ENCODE measurements at places on chromosomes 11 and 22.

- peak; percentile 61 for DNase-seq
Observed at GRCh38 chr11:45405916-45406670, 120.0 kb upstream of the SYT13 start.

GRCh38 chr11:122618927-122619326 lies 36.6 kb upstream of the UBASH3B start:
- DNase-seq = no peak

DNA sequence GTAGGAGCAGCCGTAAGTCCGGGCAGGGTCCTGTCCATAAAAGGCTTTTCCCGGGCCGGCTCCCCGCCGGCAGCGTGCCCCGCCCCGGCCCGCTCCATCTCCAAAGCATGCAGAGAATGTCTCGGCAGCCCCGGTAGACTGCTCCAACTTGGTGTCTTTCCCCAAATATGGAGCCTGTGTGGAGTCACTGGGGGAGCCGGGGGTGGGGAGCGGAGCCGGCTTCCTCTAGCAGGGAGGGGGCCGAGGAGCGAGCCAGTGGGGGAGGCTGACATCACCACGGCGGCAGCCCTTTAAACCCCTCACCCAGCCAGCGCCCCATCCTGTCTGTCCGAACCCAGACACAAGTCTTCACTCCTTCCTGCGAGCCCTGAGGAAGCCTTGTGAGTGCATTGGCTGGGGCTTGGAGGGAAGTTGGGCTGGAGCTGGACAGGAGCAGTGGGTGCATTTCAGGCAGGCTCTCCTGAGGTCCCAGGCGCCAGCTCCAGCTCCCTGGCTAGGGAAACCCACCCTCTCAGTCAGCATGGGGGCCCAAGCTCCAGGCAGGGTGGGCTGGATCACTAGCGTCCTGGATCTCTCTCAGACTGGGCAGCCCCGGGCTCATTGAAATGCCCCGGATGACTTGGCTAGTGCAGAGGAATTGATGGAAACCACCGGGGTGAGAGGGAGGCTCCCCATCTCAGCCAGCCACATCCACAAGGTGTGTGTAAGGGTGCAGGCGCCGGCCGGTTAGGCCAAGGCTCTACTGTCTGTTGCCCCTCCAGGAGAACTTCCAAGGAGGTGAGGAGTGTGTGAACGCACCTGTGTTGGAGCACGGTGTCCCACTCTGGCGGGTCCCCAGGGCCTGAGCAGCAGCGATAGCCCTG lies at the start of gene TAGLN:
Gene TAGLN (plus strand): TSS at position 318 of the 863 bp plus-strand sequence. CDS start 3,644 bp downstream, outside the sequence.
- peak; percentile 95 for DNase-seq

DNA sequence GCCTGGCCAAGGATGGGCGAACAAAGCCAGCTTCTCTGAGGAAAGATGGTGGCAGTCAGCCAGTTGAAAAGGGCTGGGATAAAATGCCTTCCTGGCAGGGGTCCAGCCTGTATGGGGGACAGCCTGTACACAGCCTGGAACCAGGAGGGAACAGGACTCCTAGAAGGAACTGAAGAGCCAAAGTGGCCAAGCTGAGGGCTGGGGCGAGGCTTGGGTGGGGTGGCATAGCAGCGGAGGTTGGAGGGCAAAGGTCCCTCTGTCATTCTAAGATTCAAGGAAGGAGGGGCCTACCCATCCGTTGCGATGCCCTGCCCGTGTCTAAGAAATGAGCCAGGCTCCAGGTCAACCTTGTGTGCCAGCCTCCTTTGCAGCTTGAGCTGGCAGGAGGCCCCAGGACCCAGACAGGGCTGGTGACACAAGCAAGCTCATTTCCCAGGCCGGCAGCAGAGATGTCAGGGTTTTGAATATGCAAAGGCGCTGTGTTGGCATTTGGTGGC lies 22.6 kb downstream of the FADD start:
- no peak for DNase-seq

GRCh38 chr11:17418444-17419081 lies 30.1 kb upstream of the KCNJ11 start:
- no peak for DNase-seq

DNA sequence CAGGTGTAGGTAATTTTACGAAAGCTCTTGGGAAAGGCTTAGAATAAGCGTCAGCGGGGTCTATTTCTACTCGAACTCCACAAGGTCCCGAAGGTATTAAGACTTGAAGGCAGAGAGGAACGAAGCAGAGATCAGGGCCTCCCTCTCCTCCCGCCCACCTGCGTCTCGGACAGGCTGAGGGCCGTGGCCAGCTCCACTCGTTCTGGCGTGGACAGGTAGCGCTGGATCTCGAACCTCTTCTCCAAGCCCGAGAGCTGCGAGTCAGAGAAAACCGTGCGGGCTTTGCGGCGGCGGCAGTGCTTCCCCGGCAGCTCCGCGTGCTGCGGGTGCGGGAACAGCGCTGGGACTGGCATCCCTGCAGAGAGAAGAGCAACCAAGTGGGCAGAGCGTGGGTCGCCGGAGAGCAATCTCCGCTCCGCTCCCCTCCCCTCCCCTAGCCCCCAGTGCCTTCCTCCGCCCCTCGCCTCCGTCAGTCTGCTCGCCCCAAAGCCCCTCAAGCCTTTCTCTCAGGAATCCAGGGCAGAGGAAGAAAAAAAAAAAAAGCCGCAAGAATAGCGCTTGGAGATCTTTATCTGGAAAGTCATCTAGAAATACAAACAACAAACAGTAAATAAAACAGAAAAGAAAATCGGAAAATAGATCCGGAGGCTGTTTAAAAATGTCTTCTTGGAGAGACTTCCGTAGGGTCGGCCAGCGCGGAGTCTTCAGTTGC lies 2.4 kb downstream of the BSX start:
- DNase-seq = no peak

DNA sequence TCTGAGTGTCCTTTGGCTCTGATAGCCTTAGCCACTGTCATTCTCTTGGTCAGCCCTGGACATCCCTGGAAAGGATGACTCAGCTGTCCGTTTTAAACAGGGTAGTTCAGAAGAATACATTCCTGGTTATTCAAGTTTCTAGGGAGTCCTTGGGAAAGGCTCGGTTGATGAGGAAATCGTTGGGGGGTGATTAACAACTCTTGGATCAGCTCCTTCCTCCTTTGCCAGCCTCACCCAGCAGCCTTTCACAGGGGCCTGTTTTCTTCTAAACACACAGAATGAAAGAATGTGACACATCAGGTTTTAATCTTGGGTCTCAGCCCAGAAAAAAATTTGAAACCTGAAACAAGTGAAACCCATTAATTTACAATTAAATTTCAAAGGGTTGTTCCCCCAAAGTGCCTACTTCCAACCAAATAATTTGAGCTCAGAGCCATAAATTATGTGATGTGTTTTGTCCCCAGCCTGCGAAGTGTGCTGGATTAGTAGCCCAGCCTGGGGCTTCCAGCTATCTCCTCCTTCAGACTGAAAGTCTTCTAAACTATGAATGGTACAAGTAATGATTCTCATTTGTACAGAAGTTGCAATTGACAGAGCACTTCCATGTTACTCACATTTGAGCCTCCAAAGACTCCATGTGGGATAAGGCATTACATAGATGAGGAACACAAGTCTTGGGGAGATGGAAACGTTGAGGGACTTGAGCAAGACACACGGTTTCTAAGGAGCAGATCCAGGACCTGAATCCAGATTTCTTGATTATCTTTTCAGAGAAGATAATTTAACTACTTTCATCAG lies 19.3 kb upstream of the MRGPRX2 start:
- DNase-seq = peak; percentile 48

GRCh38 chr11:35978183-35978582 lies 34.3 kb downstream of the LDLRAD3 start:
- DNase-seq = no peak

DNA sequence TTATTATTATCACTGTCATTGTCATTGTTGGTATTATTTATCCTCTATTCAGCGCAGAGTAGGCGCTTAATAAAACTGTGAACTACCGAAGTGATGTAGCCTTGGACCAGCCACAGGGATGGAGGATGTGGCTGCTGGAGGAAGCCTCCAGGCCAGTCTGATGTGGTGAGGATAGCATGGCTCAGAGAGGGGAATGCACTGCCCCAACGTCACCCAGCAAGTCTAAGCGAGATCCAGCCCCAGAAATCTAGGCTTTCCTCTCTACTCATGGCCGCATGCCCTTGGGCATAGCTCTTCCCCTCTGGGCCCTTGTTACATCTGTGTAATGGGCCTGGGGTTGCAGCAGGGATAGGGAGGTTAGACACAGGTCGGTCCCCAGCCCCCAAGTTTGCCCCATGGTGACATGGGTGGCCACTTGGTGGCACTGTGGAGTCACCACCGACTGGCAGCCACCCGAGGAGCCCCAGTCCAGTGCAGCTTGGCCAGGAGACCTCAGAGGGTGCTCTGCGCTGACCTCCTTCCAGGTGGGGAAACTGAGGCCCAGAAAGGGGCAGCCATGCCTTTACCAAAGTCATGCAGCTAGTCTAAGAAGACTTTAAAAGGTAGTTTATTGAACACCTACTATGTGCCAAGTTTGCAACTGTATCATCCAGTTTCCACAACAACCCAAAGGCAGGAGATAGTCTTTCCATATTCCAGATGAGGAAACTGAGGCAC lies 395.7 kb downstream of the MN1 start:
- peak; percentile 60 for DNase-seq

GRCh38 chr22:35892192-35892591 lies 136.4 kb downstream of the RBFOX2 start:
- peak; percentile 77 for DNase-seq

- DNase-seq = peak; percentile 81
Observed at GRCh38 chr11:1572197-1573076, at the start of gene DUSP8. DUSP8 (minus strand) TSS chr11:1572271; CDS start chr11:1565826, 6,445 bp downstream.

GRCh38 chr22:48186146-48186790 lies 1423.8 kb downstream of the TBC1D22A start:
- no peak for DNase-seq
